Aorta (tissue), 5 donors: ENCODE measurements at places on chromosomes 1 and 21. TPM values are rescaled to one million over a fixed set of nuclear protein-coding genes. Genes with fewer than 3 reads are reported as not detected.
A peak's percentile ranks its signal among the peaks of the same experiment; 100 is the strongest.

- no peak overlapping the region for H3K4me3 ChIP-seq
- no peaks in the 10 kb centered on the region for H3K4me1 ChIP-seq
- H3K36me3 ChIP-seq = peaks cover 9% of the 10 kb centered on the region
- H3K27me3 ChIP-seq = no peaks in the 10 kb centered on the region
Measured at GRCh38 chr1:12251442-12251841, 21.6 kb downstream of the VPS13D start.

DNA sequence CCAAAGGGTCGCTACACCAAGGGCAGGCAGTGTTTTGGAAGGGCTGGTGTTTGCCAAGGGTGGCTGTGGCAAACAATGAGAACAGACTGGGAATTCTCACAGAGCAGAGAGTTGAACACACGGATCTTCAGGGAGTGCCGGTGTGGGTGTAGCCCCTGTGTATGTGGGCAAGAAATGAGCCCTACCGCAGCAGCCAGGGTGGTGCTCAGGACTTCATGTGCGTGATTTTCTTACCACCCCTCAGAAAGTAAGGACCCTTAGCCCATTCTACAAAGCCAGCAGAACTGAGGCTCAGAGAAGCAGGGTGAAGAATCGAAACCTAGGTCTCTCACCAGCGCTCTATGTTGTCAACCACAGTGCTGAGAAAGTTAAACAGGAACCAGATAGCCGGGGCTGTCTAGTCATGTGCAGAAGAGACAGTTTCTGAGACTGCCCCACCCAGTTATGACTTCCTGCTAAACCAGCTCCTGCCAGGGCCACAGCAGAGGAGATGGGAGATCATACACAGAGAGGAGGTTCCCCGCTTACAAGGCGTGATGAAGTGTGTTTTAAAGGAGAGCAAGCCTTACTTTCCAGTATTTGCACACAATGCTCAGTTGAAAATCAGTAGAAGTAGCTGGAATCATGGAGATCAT is 21.9 kb upstream of the MORC3 start:
- no peak overlapping the region for H3K4me3 ChIP-seq
- no peaks in the 10 kb centered on the region for H3K36me3 ChIP-seq
- no peak overlapping the region for H3K27ac ChIP-seq
- no peaks in the 10 kb centered on the region for H3K4me1 ChIP-seq

- H3K4me1 ChIP-seq = no peaks in the 10 kb centered on the region
- H3K4me3 ChIP-seq = no peak overlapping the region
- H3K27ac ChIP-seq = no peak overlapping the region
- H3K27me3 ChIP-seq = no peaks in the 10 kb centered on the region
Measured at GRCh38 chr1:185896863-185897262, 162.7 kb downstream of the HMCN1 start.

- H3K36me3 ChIP-seq = no peaks in the 10 kb centered on the region
- H3K27ac ChIP-seq = no peak overlapping the region
- no peak for DNase-seq
- no peaks in the 10 kb centered on the region for H3K27me3 ChIP-seq
- H3K4me3 ChIP-seq = no peak overlapping the region
Measured at GRCh38 chr1:239931341-239931740, 160.3 kb upstream of the FMN2 start.

- H3K27me3 ChIP-seq = no peaks in the 10 kb centered on the region
- DNase-seq = no peak
- H3K27ac ChIP-seq = no peak overlapping the region
- H3K36me3 ChIP-seq = no peaks in the 10 kb centered on the region
Measured at GRCh38 chr1:45541193-45541592, 9.4 kb upstream of the AKR1A1 start.

DNA sequence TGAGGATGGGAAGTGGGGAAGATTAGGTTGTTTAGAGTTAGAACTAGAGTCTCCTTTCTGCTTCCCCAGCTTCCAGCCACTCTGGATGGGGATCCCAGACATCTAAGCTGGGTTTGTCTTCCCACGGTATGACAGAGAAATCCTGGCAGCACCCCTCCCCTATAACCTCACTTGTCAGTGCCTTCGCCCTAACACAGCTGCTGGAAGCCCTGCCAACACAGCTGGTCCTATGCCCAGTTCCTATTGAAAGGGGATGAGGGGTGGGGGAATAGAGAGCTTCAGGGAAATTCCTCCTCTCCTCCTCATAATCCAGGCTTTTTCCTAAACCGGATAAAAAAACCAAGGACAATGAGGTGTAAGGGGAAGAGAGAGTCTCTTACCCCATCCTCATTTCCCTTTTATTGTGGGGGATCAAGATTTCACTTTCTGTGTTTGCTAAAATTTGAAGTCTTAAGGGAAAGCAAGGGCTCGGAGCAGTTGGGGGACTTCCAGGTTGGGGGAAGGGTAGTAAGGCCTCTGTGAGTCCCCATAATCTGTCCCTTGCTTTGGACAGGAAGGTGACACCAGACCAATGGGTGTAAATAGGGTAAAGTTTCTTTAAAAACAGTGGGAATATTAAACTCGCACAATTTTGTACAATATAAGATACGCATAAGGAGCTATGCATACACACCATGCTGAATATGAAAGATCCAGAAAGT is 590 bp downstream of the TMOD4 start:
- no peak overlapping the region for H3K27ac ChIP-seq
- no peak for DNase-seq
- H3K4me1 ChIP-seq = no peaks in the 10 kb centered on the region
- no peaks in the 10 kb centered on the region for H3K27me3 ChIP-seq
- H3K36me3 ChIP-seq = peaks cover 4% of the 10 kb centered on the region
- no peak overlapping the region for H3K4me3 ChIP-seq

DNA sequence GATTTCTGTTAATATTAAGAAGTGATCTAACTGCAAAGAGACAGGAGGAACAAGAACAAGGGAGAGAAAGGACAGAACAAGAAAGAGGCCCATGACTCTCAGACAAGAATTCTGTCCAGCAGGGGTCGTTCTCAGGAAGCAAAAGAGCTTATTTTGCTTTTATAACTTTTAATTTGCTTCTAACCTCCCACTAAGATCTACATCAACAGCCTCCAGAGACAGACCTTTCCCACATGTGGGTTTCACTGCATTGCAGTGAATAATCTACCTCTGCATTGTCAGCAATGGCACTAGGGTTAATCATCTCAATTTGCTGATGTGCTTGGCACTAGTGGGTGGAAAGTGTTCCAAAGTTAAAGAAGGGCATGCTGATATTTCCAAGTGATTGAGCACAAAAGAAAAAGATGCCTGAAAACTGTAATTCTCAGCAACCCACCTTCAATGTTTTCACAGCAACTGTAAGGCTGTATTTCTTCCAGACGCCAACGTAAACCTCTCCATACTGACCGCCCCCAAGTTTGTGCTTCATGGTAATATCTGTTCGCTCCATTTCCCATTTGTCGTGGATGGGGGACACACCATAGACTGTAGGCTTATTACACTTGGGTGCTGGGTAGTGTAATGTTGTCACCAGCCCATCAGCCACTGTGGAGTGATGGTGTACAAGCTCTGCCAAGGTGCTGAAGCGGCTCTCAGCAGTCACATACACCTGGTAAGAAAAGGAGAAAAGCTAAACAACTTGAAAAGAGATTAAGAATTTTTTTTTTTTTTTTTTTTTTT is 39.5 kb downstream of the TOR3A start:
- no peaks in the 10 kb centered on the region for H3K27me3 ChIP-seq
- H3K4me1 ChIP-seq = no peaks in the 10 kb centered on the region
- no peak for DNase-seq
- no peak overlapping the region for H3K4me3 ChIP-seq
- H3K36me3 ChIP-seq = peaks cover 3% of the 10 kb centered on the region

DNA sequence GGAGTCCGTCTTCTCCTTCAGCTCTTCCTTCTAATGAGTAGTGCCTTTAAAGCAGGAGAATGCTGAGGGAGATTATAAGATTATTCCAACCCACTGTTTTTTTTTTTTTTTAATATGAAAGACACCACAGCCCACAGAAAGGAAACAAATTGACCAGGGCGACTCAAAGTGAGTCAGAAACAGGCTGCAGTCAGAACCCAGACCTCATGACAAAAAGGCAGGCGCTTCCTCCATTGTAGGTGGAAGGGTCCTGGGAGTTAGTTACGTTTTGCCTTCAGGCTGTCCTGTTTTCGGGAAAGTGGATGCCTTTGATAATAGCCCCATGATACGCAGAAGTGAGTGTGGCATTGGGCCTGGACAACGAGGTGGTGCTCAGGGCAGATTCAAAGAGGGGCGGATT is 21.0 kb downstream of the PLXNA2 start:
- H3K27me3 ChIP-seq = no peaks in the 10 kb centered on the region
- no peak overlapping the region for H3K4me3 ChIP-seq
- H3K36me3 ChIP-seq = no peaks in the 10 kb centered on the region
- no peak overlapping the region for H3K27ac ChIP-seq

- no peaks in the 10 kb centered on the region for H3K27me3 ChIP-seq
- H3K4me3 ChIP-seq = no peak overlapping the region
- no peak overlapping the region for H3K27ac ChIP-seq
Measured at GRCh38 chr1:230465691-230466090, 39.6 kb upstream of the PGBD5 start.

DNA sequence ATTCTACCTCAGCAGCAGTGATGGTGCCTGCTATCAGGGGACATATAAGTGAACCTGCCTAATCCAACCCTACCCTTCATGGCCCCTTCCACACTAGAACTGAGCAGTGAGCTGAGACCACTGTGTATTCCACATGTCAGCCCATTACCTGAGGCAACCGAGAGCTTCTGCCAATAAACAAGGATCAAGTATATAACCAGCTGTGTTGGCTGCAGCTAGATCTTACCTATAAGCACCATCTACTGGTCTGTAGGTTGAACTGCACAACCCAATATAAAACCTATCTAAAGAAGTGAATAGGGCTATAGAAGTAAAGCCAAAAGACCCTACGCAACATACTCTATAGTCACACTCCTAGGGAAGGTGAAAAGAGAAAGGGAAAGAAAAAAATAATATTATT is 376.9 kb downstream of the HHIPL2 start:
- no peak overlapping the region for H3K27ac ChIP-seq
- no peaks in the 10 kb centered on the region for H3K36me3 ChIP-seq
- H3K4me3 ChIP-seq = no peak overlapping the region
- no peak for DNase-seq
- no peaks in the 10 kb centered on the region for H3K27me3 ChIP-seq

DNA sequence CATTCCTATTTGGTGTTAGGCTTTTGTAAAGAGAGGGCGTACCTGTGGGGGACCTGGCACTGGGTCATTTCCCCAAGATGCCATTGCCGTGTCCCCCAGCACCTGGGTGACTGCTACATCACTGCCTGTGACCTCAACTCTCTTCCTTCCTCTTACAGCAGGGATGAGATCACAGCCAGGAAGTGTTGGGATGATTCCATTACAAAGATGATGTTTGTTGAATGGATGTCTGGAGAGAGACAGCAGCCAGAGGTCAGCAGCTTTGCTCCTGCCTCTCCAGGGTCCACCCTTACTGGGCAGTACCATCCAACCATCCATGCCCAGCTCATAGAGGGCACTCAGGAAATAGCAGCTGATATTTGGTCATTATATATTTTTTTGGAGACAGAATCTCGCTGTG is 35.1 kb downstream of the TMEM51 start:
- H3K36me3 ChIP-seq = no peaks in the 10 kb centered on the region
- no peak overlapping the region for H3K4me3 ChIP-seq
- H3K27me3 ChIP-seq = no peaks in the 10 kb centered on the region
- peak; percentile 9 for DNase-seq

GRCh38 chr21:41823906-41824305 is 55.2 kb downstream of the PRDM15 start:
- no peak overlapping the region for H3K27ac ChIP-seq
- H3K4me3 ChIP-seq = no peak overlapping the region
- H3K27me3 ChIP-seq = no peaks in the 10 kb centered on the region
- H3K36me3 ChIP-seq = no peaks in the 10 kb centered on the region
- peak; percentile 65 for DNase-seq

- no peaks in the 10 kb centered on the region for H3K36me3 ChIP-seq
- H3K4me3 ChIP-seq = no peak overlapping the region
- H3K27ac ChIP-seq = no peak overlapping the region
- no peak for DNase-seq
- H3K4me1 ChIP-seq = no peaks in the 10 kb centered on the region
Measured at GRCh38 chr1:197320991-197321531, 53.0 kb downstream of the CRB1 start.

DNA sequence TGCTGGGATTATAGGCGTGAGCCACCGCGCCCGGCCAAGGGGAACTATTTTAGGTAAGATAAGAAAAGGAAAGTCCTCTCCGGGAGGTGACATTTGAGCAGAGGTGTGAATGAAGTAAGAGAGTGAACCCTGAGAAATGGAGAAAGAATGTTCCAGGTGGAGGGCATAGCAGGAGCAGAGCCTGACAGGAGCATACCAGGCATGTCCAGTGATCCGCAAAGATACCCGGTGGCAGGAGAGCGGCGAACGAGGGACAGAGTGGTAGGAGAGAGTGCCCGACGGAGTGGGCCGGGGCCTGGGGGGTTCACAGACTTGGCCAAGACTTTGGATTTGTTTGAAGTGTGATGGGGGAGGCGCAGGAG is 7.9 kb upstream of the RPS6KA1 start:
- H3K36me3 ChIP-seq = no peaks in the 10 kb centered on the region
- H3K4me1 ChIP-seq = no peaks in the 10 kb centered on the region
- H3K27ac ChIP-seq = no peak overlapping the region
- no peak overlapping the region for H3K4me3 ChIP-seq
- peaks cover 2% of the 10 kb centered on the region for H3K27me3 ChIP-seq

GRCh38 chr1:33863779-33864178 is at the start of gene HMGB4:
Gene HMGB4 (plus strand): TSS chr1:33864079. CDS start chr1:33864192, 113 bp downstream.
- H3K4me1 ChIP-seq = no peaks in the 10 kb centered on the region
- no peaks in the 10 kb centered on the region for H3K36me3 ChIP-seq
- no peak within 1 kb of the TSS for H3K27ac ChIP-seq
- DNase-seq = no peak

DNA sequence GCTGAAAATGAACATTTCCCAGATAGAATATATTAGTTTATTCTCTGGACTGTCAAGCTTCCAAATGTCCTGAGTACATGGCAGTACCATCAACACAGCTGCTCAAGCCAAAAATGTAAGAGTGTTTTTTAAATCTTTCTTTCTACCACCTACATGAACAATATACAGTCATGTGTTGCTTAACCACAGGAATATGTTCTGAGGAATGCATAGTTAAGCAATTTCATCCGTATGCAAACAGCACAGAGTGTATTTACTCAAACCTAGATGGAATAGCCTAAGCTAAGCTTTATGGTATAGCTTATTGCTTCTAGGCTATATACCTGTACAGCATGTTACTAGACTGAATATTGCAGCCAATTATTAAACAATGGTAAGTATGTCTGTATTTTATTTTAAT is 561.9 kb upstream of the ADGRL4 start:
- no peaks in the 10 kb centered on the region for H3K36me3 ChIP-seq
- H3K4me1 ChIP-seq = no peaks in the 10 kb centered on the region
- DNase-seq = no peak
- H3K27me3 ChIP-seq = no peaks in the 10 kb centered on the region
- H3K4me3 ChIP-seq = no peak overlapping the region
- H3K27ac ChIP-seq = no peak overlapping the region

Gene PER3
- 8.9 TPM for total RNA-seq

Gene OR14I1
- not detected for total RNA-seq

Gene CD247
- 4.3 TPM for total RNA-seq

Gene ARHGAP29
- 65.4 TPM for total RNA-seq
